ENCODE measurements at places on chromosomes 11 and 22.

GRCh38 chr11:96045622-96046456 is 121.9 kb upstream of the MTMR2 start:
- DNase-seq = no peak

DNA sequence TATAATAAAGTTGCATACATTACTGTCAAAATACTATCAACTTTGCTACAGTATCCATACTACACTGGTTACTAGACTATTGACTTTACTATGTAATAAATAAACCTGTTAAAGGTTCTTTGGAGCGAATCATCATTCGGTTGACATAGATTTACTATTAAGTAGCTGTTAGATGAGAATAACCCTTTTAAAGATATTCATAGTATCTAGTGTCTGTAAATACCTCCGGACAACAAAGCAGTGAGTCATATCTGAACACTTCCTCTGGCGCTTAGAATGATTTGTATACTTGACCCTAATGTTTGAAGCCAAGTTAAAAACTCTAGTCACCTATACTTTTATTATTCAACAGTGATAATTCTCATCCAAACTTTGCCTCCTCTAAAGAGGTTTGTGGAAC is 84.7 kb downstream of the MSANTD4 start:
- no peak for DNase-seq

GRCh38 chr11:26608507-26609146 is 36.6 kb upstream of the MUC15 start:
- no peak for DNase-seq

DNA sequence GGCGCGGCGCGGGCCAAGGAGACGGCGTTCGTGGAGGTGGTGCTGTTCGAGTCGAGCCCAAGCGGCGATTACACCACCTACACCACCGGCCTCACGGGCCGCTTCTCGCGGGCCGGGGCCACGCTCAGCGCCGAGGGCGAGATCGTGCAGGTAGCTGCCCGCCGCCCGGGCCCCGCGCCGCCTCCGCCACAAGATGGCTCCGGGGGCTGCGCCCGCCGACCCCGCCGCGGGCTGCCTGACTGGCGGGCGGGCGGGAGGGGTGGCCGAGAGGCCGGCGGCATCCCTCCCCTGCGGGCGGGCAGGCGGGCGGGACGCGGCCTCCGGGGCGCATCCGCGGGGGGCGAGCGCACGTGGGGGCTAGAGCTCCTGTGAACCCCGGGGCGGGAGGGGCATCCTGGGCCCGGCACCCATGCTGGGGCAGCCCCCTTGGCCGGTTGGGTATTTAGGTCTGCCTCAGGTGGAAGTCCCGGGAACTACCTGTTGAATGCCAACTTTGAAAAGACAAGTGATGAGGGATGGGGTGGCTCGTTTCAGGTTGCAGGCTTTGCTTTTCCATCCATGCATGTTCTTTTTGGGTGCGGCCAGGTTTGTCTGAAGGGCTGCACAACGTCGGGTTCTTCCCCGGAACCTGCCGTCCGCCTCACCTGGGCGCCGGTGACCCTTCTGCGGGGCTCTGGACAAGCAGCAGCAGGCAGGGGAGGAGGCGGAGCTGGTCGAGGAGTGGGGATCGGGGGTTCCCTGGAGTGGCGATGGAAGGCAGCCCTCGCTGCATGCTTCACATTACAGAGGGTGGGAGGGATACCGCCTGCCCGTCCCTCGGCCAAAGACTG is 760 bp downstream of the ZNRF3 start:
- DNase-seq = no peak

- no peak for DNase-seq
Observed at GRCh38 chr22:19874307-19875060, 19.8 kb upstream of the GNB1L start.

DNA sequence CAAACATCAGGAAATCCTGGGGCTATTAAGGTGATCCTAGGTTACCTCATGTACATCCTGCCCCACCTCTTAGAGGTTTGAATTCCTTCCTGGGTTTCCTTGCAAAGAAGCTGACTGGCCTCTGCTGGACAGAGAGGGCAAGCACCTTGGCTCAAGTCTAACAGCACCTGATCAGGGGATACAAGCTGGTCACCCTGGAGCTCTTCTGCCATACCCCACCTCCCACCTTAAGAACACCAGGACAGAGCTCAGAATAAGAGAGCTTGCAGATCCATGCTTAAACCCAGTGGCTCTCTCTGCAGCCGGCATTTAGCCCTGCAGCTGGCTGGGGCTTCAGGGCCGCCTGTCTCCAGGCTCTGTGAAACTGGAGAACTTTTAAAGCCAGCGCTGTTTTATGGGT is 386.6 kb upstream of the NARS2 start:
- DNase-seq = no peak

DNA sequence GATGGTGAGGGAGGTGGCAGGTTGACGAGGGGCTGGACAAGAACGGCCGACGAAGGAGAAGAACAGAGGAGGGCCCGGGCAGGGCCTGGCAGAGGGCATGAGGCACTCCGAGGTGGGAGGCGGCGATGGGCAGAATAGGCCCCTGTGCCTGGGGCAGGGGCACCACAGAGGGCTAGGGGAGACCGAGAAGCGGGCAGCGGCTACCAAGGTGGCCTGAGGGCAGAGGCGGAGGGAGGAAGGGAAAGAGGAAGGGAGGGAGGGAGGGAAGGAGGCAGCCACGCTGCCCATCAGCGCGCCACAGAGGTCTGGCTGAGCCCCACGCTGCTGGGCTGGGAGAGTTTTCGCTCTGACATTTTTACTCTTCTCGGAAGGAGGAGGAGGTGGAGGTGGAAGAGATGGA is 11.3 kb downstream of the LSP1 start:
- no peak for DNase-seq

- DNase-seq = no peak
Observed at GRCh38 chr11:92411431-92411830, 186.8 kb downstream of the FAT3 start.

Measured in stimulated activated CD8-positive, alpha-beta memory T cell treated with anti-CD3 and anti-CD28 coated beads, Interleukin-4, amount 100 ng/mL, for 4 hours (primary cell).